ENCODE measurements at places on chromosomes 13 and 19.
A peak's percentile ranks its signal among the peaks of the same experiment; 100 is the strongest.

DNA sequence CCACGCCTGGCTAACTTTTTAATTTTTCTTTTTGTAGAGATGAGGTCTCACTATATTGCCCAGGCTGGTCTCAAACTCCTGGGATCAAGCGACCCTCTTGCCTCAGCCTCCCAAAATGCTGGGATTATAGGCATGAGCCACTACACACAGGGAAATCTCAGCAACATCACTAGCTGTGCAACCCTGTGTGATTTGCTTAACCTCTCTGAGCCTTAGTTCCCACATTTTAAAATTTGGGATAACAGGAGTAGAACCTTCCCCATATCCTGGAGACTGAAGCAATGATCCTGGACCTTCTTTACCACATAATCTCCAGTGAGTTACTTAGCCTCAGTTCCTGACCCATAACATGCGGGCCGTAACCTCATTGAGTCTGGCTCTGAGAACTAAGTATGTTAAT is 139.1 kb downstream of the IER2 start:
- DNase-seq: no peak

DNA sequence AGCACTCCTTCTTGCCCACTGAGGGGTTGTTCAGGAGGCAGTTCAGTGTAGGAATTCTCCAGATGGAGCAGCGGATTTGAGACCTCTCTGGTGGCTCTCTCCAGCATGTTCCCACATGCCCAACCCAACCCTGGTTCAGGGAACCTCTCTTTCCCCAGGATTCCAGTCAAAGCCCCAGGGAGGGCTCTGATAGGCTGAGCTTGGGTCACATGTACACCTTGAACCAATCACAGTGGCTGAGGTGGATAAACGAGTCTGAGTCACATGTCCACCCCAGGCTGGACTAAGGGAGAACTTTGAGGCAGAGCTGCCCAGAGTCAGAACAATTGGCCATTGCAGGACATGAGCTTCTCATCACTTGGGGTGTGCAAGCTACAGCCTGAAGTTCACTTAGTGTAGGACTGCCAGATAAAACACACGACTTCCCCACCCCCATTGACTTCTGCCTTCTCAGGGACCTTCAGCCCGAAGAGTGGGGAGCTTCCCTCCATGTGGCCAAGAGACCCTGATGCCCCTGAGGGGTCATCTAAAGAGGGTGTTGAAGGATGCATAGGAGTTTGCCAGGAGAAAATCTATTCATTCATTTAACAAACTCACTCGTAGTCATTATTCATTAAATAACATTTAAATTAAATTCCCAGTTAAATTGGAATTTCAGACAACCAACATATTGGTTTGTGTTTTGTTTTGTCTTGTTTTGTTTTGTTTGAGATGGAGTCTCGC is 4.0 kb upstream of the MAST3 start:
- no peak for DNase-seq

GRCh38 chr13:112331675-112332074 is 44.5 kb upstream of the SPACA7 start:
- DNase-seq: no peak

GRCh38 chr19:16862826-16863415 is 25.9 kb upstream of the F2RL3 start:
- DNase-seq: peak; percentile 63

DNA sequence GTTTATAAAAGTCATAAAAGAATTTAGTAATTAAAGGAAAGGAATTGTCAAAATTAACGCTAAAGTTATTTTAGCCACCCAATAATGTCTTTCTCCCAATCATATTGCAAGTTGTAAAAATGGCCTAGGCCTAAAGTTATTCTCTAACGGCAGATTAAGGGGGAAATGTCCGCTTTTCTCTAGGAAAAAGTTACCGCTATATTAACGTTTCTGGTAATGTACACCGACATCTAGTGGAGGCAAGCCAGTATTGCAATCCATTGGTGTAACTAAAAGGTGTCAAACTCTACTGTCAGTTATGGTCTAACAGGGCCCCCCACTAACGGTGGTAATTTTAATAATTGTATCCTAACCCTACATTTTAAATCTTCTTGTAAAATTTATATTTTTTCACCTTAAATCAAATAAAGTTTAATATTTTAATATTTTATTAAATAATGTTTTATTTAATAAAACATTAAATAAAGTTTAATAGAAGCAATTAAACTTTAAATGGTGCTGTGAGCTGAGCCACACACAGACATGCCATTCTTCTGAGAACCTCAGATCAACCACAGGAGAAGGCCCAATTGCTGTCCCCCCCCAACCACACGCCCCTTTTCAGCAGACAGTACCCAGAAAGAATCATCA is 35.9 kb upstream of the ZSCAN5A start:
- DNase-seq: peak; percentile 84

GRCh38 chr13:113969311-113969972 is 4.4 kb downstream of the C13orf46 start:
- no peak for DNase-seq

- no peak for DNase-seq
Observed at GRCh38 chr13:60158321-60158801, 5.4 kb downstream of the DIAPH3 start.

GRCh38 chr19:4196009-4196408 is 13.5 kb downstream of the ANKRD24 start:
- DNase-seq: no peak

DNA sequence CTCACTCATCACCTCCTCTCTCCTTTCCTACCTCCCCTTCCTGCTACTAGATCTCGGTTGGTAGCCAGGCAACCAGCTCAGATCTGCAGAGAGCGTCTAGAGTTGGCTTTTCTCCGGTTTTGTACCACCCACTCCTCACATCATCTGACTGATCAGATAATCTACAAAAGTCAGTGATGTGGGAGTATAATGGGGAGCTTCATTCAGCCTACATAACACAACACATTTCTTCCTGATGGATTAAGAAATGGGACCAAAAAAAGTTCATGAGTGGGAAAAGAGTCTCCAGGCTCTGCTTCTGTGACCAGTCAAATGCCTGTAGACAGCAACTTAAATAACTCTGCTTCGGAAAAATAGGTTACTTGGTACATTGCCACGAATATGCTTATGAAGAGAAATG is 279.8 kb downstream of the DCLK1 start:
- no peak for DNase-seq

DNA sequence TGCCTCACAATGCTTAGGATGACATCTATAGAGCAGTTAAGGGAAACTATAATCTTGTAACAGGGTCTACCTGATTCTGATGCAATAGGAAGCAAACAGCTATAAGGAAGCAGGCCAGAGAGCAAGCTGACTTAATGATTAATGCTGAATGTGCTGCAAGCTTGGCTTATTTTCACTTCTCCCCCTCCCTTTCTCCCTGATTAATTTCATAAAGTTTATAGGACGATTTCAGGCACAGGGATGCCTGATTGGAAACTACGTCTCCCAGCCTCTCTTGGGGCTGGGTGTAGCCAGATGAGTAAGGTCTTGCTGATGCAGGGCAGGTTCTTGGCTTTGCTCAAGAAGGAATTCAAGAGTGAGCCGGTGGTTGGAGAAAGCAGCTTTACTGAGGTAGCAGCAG is 82.8 kb upstream of the MRI1 start:
- no peak for DNase-seq

DNA sequence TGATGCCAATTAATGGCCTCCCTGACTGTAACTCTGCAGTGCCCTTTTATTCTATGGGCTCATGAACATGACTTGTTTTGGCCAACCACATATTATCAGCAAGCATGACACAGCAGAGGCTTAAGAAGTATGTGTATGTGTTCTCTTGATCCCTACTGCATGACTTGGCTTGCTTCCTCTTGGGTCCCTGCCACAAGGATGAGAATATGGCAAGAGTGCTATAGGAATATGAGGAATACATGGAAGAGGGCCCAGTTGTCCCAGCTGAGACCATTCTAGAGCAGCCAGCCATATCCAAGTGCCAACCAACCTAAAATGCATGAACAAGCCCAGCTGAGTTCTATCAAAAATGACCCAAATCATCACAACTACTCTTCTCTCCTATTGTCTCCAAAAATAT is 576.7 kb upstream of the PCDH9 start:
- DNase-seq: no peak

DNA sequence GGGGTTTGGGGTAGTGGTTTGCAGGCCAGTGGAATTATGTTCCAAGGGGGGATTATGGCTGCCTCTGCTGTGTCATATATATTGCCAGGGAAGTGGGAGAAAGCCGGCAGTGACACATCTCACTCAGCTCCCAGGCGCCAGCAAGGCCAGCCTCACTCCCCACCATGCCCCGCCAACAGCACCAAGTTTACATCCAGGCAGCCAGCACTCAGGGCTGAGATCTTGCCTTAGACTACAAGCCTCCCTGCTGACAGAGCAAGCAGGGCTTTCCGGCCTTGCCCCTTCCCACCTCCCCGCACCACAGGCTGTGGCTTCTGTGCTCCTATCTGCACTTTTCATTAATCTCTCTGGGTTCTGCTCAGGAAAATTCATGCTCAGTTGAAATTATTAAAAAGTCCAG is 385.1 kb downstream of the MZT1 start:
- no peak for DNase-seq

GRCh38 chr19:38020311-38020710 is 113.3 kb downstream of the SIPA1L3 start:
- DNase-seq: peak; percentile 96

DNA sequence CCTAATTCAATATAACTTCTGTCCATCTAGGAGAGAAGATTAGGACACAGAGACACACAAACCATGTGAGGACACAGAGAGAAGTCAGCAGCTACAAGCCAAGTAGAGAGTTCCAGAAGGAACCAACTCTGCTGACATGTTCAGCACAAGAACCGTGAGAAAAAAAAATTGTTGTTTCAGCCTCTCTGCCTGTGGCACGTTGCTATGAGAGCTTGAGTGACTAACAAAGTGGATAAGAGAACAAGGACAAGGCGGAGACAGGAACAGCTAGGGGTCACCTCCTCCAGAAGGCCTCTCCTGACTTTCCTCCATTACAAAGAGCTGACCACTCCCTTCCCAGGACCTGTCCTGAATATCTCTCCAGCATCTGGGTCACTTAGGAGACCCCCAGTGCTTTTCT is 5.6 kb upstream of the SIGLEC12 start:
- DNase-seq: no peak

DNA sequence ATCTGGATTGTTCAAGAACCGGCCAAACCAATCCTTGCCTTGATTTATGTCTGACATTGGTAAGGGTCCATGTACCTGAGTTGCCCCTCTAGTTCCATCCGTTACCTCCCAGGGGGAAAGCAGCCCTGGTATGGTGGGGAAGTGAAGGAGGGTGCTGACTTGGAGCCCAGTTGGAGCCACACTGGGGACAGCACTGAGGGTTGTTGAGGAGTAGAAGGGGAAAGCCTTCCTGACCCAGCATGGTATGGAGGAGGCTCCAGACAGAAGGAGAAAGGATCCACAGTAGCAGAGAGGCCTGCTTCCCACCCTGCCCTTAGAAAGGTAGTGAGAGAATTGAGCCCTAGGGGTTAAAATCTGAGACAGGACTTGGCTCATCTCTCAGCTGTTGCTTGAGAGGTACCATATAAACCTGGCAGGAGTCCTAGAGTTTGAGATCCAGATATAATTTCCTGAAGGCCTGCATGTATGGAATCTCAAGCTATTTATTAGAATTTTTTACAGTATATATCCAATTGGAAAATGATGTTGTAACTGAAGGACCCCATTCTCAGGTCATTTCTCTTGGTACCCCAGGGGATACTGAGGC is 16.7 kb upstream of the FCGBP start:
- DNase-seq: no peak

DNA sequence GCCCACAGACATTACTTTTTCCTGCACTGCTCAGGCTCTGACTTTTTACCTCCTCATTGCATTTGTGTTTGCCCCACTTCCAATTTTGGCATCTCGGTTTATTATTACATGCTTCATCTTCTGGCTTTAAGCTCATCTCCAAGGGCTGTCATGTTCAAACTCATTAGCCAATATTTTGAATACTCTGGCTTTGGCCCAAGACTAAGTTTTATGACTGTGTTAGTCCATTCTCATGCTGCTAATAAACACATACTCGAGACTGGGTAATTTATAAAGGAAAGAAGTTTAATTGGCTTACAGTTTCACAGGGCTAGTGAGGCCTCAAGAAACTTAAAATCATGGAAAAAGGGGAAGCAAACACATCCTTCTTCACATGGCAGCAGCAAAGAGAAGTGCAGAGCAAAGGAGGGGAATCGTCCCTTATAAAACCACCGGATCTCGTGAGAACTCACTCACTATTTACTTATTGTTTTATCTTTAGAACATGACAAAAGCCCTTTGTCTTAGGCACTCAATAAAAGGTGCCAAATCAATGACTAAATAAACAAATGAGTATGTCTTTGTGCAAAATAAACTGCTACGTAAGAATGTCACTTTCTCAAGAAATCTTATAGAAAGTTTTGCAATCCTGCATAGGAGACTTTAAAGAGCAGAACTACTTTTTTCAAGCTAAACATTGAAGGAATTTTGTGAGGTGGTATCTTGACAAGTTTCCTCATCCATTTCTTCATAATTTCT is 233.4 kb upstream of the SPRY2 start:
- DNase-seq: no peak

- no peak for DNase-seq
Observed at GRCh38 chr13:99429670-99430069, 71.6 kb upstream of the TM9SF2 start.

- DNase-seq: no peak
Observed at GRCh38 chr13:41107104-41107571, 25.5 kb downstream of the KBTBD6 start.

DNA sequence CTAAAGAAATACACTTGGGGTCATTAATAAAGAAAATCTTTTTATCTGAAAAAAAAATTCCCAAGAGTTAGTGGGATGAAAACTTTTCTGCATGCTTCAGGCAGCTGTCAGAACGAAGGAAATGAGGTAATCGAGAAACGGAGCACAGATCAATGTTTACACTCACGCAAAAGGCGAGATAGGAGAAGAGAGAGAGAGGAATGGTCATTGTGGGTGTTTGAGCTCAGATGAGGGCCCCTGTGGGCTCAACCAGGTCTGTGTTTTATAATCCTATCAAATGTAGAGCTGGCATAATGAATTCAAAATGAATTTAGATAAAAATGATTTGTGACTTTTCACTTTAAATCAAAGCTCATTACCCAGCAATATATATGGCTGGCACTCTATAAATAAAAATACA is 6.3 kb upstream of the RXFP2 start:
- no peak for DNase-seq

- DNase-seq: no peak
Observed at GRCh38 chr13:110054041-110054440, 252.9 kb downstream of the COL4A1 start.
